ENCODE measurements at places on chromosomes 6 and 20. TPM values are rescaled to one million over a fixed set of nuclear protein-coding genes. Genes with fewer than 3 reads are reported as not detected.

- no peak for DNase-seq
These were observed 59.9 kb downstream of the HTR1B start for GRCh38 chr6:77403424-77403823.

DNA sequence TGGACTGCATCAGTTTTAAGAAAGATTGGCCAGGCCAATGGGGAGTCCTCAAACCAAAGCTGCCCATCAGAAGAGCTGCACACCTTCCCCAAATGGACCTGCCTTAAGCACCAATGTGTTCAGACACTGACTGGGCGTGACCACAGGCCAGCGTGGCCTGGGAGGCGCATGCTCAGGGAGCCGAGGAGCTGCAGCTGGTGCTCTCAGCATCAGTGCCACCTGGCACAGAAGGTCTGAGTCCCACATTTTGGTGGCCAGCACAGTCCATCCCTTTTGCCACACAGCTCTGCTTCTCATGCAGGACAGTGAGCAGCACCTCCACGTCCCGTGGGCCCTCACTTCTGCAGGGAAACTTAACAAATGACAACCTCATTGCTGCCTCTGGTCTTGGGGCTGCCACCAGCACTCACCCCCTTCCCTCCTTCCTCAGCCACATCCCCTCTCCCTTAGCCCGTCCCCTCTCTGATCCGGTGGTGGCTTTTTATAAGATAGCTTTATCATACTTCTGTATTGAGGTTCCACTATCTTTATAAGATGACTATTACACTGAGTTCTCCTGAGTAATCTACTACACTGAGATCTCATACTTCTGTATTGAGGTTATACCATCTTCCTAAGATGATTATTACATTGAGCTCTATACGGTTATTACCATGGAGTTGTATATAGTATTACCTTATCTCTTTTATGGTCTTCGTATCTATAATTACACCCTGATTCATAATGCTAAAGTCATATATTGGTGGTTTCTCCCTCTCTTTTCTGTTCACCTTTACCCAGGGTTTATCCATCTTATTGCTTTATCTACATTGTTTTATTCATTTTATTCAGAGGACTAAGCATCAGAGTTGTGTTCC is 109.1 kb downstream of the TOX2 start:
- no peak for DNase-seq

- no peak for DNase-seq
These were observed 25.7 kb downstream of the SNX3 start for GRCh38 chr6:108235127-108235526.

DNA sequence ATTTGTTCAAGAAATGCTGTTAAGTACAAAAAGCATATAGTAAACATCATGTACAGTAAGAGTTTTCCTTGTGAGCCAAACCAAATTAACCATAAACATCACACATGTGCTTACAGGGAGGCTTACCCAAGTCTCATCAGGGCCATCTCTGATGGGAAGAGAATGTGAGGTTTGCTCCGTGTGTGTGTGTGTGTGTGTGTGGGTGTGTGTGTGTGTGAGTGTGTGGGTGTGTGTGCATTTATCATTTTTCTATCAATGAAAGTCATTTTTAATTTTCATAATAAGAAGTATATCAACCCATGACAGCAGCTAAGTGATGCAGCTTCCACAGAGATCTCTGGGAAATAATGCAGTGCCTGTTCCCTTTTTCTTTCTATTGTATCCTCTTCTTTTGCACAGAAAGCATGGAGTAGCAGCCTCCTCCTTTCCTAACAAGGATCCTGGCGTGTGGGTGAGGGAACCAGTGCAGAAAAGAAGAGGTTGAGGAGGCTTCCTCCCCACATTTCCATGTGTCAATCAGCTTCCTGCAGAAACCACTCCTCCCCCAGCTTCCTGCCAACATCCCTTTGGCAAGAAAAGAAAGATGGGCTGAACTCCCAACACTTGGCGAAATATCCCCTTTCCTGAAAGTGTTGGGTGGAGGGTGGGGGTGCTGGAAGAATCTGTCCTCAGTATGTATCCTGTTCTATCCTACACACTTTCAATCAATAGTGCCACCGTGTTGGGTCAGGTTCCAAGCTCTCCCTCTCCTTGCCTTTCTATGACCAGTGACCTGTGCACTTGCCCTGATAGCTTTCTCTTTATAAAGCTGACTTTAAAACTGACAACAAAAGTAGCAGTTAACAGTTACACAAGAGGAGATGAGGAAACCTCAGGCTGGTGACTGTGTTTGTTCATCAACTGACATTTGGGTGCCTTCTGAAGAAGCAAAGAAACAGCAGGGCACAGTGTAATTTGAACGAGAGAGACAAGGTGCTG is 251.8 kb upstream of the CITED2 start:
- DNase-seq, result no peak

DNA sequence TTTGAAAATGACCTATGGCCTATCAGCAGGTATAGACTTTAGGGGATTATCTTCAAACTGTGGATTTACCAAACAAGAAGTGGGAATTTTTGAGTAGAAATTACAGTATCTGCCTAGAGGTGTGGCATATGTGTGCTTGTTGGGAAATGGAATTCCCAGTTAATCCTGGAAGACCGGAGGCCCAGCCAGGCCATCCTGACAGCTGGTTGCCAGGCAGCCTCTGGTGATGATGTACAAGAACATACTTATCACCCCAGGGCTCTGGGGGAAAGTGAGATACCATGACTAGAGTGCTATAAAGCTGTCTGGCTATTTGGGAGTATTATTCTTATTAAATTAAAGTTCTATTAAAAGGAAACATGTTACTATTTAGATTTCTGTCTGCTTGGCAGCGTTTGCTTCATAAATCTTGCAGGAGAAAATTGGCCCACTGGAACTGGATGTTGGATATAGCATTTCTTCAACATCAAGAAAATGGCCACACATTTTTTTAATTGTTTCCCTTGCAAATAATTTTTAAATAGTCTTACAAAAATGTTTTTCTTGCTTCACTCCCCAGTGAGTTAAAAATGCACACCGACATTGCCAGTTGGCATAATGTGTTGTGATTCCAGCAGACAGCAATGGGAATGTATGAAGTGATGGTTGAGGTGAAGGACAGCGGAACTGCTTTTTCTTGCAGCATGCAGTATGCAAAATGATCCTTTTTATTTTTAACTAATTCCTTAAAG is 187.8 kb downstream of the MYLK4 start:
- DNase-seq, result no peak

GRCh38 chr6:19327241-19327640 is 509.9 kb upstream of the ID4 start:
- no peak for DNase-seq

GRCh38 chr6:90369024-90369519 is 72.4 kb upstream of the BACH2 start:
- DNase-seq, result peak; percentile 99

GRCh38 chr6:156688620-156688971 is 88.6 kb upstream of the ARID1B start:
- DNase-seq, result no peak

DNA sequence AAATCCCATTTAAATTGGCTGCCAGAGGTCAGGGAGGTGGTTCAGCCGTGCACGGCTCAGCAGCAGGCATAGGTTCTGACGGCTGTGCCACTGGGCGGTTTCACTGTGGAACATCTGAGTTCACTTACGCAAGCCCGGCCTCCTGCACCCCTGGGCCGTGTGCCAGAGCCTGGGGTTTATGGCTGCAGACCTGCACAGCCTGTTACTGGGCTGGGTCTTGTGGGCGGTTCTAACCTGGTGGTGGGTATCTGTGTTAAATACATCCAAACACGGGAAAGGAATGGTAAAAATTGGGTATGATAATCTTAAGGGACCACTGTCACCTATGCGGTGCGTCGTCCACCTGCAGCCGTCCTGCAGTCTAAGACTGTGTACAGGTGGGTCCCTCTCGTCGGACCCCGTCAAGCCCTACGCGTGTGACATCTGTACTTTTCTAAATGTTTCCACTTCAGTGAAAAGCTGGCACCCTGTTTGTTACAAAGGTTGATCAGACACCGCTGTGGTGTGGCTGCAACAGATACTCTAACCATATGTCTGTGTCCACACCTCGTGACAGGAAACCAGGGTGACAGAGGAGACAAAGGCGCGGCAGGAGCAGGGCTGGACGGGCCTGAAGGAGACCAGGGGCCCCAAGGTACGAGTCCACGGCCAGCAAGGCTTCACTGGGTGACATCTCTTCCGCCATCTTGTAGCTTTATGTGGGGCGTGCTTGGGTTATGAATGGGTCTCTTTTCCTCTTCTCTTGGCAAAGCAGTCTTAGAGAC is 21.5 kb downstream of the COL9A3 start:
- DNase-seq, result no peak

GRCh38 chr6:168101590-168102314 is 22.7 kb upstream of the FRMD1 start:
- no peak for DNase-seq

DNA sequence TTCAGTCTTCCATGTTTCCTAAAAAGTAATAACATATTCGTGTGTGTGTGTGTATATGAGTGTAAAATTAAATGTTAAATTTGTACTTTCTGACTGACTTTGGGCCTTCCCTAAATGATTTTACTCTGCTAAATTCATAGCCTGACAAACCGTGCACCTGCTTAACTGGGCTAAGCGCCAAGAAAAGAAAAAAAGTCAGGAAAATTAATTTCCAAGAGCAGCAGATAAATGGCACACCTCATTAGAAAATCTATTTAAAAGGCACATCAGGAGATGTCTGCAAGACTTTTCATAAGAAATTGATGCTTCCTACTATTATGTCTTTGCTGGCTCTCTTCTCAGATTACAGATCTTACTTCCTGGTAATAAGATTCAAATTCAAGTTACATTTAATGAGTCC is 72.4 kb downstream of the TRDN start:
- DNase-seq, result no peak

DNA sequence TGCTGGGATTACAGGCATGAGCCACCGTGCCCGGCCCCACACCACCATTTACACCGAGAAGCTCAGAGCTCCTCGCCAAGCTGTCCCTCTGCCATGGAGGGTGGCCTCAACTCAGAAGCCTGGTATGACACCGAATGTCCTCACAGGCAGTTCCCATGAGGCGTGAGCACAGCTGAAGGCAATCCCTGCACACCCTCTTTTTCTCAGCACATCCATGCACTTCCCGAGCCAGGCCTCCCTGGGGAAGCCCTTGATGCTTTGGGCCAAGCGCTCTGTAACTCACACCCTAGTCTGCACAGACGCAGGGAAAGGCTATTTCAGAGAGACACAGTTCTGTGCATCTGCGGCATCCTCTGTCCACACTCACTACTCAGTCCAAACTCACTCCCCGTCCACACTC is 18.4 kb downstream of the THBS2 start:
- no peak for DNase-seq

DNA sequence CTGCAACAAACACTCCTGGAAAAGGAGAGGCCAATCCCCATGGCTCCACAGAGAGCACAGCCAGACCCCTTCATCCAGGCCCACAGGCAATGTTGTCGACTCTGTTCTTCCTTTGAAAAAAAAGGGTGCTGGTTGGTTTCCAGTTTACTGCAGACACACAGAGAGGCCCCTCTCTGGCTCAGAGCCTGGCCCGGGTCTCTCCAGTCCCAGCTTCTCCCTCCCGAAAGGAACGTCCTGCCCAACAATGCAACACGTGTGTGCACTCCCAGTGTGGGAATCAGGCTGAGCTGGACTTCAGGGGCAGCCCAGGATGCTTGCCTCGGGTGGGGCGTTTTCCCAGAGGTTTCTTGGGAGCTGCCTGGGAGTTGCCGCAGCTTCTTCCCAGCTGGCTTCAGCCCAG is 4.5 kb upstream of the NKAIN4 start:
- DNase-seq, result no peak

DNA sequence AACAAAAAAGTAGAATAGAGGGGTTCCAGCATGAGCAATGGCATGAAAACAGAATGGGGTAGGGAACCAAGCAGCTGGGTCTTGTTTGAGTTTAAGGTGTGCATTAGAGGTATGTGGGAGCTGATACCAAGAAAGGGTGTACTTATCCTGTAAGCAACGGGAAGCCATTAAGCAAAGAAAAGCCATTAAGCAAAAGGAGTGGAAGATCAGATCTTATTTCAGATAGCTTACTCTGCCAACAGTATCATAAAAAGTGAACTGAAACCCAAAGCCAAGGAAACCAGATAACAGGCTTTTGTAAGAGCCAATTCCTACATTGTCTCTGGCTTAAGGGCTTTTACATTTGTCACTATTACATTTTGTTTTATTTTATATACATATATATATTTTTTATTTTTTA is 21.3 kb upstream of the BEND6 start:
- no peak for DNase-seq

DNA sequence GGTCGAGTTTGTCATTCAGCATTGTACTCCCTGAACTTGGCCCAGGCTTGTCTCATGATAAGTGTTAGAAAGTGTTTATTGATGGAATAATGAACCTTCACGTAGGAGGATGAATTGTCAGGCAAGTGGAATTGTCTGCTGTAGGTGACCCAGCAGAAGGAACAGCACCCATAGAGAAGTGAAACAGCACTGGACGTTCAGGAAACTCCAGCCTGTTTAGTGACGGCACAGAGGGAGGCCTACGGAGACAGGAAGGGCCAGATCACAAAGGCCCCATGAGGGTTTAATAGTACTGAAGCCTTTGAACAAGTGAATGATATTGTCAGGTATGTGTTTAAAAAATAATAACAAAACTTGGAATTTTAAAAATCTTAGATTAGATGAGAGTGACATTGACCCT is 2.9 kb downstream of the STX11 start:
- no peak for DNase-seq

DNA sequence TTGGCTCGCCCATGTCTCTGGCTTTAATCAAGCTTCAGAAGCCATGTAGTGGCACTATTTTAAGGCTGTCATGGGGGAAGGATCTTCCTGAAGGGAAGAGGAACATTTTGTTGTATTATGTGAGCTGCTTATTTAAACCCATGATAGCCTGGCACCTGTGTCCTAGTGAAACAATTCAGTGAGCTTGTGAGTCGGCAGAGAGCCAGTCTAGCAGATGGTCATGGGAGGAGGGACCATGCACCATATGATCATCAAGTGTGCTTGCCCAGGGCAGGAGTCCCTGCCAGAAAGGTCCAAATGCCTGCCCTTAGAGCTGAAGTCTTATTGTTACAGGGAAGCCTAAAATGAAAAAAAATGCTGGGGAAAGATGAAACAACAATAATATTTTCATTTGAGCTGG is 132.9 kb downstream of the PRDM13 start:
- DNase-seq, result no peak

GRCh38 chr6:14292119-14292518 is 174.5 kb downstream of the CD83 start:
- DNase-seq, result no peak

DNA sequence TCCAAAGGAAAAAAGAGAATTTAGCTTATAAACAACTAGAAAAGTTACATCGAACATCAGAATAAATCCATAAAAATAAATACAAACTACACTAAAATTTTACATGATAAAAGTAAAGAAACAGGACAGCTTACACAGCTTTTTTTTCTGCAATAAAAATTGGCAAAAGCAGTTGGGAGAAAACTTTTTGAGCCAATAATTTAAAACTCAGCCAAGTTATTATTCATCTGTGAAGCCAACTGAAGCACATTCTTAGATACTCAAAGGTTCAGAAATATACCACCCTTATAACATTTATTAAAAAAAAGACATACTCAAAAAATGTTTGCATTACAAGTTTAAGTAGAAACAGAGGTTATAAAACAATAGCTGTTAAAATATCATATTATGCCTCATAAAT is 23.7 kb upstream of the RSPO3 start:
- DNase-seq, result no peak

The CDSN gene
- total RNA-seq, result not detected

The TMEM30A gene
- total RNA-seq, result 271 TPM

The TBXT gene
- total RNA-seq, result not detected

The HEY2 gene
- 0.34 TPM for total RNA-seq

The BMP7 gene
- 3.6 TPM for total RNA-seq

The OR2H2 gene
- total RNA-seq, result not detected

The PGK2 gene
- not detected for total RNA-seq

The CCN2 gene
- 551 TPM for total RNA-seq

The BMP5 gene
- total RNA-seq, result not detected

The TRIM15 gene
- total RNA-seq, result not detected

The SLC17A3 gene
- not detected for total RNA-seq

Measured in glomerular endothelial cell (primary cell).